ENCODE measurements at places on chromosomes 5 and 9.

DNA sequence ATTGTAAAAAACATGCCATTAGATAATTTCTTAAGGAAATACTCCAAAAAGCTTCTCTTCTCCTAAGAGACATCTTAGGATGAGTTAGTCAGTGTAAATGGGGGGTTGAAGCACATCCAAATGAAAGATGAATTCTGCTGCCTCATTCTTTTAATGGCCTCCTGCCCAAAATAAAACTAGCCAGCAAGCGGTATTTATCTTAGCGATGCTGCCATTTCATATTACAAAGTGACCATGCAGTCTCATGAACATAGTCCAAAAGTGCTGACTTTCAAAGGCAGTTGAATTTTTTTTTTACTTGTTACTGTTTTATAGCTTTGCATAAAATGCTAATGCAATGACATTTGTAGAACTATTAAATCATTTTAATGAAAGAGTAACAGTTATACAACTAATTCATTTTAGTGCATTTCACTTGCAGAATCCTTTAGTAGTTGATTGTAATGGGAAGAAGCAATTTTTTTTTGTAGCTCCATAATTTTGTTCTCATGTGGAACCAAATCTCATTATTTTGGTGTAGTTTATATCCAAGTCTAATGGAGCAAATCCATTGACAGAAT lies 151.5 kb downstream of the CAVIN4 start:
- no peak for DNase-seq

GRCh38 chr5:18325431-18325830 lies 691.2 kb downstream of the TAF11L14 start:
- no peak for DNase-seq

DNA sequence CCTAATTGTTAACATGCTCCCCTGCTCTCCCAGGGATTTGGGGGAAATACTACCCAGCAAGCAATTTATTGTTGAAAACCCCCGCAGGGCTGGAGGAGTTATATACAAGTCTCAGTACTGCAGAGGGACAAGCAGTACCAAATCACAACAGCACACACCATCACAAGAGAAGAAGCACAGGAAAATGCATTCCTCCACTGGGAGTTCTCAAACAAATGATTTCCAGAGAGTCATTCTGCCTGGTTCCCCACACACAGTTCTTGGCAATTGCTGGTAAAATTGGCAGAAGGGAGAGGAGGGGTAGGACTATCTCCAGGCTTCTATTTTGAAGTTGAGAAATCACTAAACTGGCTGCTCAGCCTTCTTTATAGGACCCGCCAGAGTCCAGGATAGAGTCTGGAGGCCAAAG lies 16.8 kb downstream of the SIL1 start:
- DNase-seq, result no peak

- DNase-seq, result no peak
These were observed 40.9 kb downstream of the STX17 start for GRCh38 chr9:99947395-99947794.

DNA sequence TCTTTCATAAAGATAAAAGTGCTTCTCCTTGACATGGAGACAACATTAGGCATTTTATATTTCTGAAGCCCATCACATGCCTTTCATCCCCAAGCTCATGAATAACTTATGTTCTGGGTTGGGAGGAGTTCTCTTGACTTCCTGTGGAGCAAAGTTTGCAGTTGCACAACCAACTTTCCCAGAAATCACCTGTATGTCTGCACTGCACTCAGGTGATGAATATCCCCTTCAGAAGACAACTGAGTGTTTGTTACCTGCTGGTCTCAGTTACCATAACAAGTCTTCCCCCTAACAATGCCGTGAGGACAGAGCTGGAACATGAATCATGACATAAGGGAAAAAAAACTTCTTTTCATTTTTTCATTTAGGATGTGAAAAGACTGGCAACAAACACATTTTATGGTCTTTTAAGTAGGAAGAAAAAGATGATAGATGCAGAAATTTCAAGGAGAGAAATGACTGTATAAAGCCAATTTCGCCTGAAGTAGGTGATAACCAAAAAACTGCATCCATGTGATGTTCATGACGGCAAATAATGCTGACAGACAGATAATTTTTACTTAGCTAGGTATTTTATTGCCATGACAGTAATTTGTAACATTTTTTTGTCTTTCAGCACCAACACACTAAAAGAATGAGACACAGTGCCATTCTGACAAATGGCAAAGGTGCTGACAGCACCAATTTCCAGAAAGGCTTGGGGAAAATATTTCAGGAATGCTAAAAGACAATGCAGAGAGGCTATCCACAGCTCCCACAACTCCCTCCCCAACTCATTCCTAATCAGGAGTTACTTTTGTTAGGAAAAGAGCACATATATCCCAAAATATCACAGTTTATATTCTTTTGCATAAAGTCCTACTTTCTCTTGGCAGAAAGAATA lies 656.3 kb downstream of the PRELID2 start:
- no peak for DNase-seq

All from spinal cord (tissue), 10 donors.